ENCODE measurements at places on chromosomes 1 and 21.

DNA sequence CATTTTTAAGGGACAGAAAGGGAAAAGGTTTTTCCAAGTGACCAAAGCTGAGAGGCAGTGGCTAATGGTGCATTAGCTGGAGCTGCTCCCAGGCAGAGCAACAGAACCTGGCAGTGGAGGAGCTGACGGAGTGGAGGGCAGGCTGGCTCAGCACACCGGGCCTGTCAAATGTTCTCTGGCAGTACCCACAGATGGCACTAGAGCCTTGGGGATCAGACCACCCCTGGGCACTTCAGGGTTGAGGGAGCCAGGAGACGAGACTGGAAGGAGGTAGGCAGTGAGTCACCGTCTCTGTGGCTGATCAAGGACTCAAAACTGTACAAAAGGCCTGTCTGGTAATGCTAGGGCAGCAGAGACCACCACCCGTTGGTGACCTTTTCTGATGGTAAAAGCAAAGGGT lies 121.7 kb upstream of the KIAA0040 start:
- DNase-seq, result no peak

DNA sequence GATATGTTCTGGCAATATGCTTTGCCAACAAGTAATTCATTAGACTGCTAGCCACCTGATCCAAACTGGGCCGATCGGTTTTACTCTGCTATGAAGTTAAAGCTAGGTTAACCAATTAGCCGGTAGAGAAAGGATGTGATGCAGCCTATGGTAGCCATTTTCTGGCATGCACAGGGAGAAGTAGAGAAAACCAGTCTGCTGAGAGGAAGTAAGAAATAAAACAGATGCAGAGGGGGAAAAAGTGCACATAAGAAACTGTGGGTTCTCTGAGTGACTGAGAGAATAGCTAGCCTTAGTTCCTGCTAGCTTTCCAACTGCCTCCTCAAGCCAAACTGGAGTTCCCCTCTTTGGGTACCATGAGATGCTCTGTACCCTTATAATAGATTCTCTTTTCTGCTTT lies 52.8 kb downstream of the ARID4B start:
- DNase-seq, result no peak

GRCh38 chr1:233075915-233076295 lies 125.5 kb downstream of the NTPCR start:
- no peak for DNase-seq

- DNase-seq, result no peak
Measured at GRCh38 chr1:222181191-222181590, 366.7 kb downstream of the HHIPL2 start.

DNA sequence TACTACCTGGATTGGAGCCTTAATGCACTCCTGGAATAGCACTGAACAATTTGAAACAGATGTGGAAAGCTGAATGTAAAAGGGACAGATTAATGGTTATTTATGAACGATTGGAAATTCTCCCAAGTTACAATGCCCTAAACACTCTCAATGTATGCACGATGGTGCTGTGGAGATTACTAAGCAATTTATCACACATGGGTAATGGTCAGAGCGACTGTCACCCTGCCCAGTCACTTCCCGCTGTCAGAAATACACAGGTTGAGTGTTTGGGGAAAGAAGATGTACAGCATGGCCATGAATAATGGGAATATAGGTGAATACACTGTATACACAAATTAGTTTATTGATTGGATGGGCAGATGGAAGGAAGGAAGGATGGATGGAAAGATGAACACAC lies 342.4 kb downstream of the VAV3 start:
- DNase-seq, result no peak

- DNase-seq, result no peak
Measured at GRCh38 chr21:45093035-45093532, 18.7 kb downstream of the ADARB1 start.

DNA sequence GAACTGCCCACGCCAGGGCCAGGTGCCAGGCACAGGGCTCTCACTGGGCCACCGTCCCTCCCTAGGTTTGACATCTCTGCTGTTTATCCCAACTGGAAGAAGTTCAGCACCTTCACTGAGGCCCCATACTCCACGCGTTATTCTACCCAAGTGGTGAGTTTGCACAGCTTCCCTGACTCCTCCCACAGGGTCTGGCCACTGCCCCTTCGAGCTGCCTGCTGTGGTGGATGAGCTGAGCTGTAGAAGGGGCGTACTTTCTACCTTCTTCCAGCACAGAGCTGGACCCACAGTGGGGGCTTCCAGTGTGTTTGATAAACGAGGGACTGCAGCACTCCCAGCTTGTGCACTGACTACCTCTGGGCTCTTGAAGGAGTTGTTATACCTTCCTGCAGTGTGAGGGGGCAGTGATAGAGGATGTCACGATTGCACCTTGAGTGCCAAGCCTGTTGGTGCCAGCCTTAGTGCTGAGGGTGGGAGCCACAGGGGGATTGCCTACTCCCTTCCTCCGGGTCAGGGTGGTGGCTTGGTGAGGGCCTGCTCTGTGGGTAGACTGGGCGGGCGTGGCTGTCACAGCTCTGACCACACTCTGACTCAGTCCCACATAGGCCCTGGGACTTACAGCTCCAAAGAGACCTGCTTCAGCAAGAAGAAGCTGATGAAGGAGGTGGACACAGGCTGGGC lies 5.9 kb upstream of the TTC22 start:
- DNase-seq, result no peak

DNA sequence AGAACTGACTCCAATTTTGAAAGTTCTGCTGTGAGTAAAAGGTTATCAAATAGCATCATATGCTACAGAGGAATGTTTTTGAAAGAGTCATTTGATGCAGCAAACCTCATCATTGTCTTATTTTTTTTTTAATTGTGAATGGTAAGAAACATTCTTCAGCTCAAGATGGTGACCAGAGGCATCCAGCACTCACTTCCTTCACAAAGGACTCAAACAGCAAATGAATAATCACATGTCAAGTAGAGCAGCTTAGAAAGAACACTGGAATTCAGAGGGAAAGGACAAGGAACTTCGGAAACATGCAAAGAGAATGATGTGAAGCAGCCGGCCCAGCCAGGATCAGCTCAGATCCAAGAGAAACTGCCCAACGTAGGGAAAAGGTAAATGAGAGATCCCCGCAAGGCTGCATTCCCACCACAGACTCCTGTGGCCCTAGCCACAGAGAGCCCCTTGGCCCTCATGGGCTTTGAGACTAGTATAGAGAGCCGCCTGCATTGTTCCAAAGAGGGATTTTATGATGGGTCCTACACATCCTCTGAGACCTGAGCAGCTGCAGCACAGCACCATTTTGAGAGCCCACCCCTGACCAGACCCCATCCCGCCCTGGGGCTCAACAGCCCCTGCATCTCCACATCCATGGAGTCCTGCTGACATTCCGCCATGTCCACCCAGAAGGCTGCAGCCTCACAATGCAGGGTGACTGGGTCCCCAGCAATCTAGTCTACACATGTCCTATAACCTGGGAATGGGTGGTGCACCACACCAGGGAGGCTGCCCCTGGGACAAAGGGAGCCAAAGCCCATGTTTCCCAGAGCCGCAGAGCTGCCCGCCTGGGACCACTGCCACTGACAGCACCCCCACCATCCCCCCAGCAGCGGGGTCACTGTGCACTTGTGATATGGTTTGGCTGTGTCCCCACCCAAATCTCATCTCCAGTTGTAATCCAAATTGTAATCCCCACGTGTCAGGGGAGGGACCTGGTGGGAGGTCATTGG lies 21.2 kb upstream of the UTS2 start:
- no peak for DNase-seq

- no peak for DNase-seq
Measured at GRCh38 chr21:35044128-35044527, 5.0 kb downstream of the RUNX1 start.

- no peak for DNase-seq
Measured at GRCh38 chr1:43509007-43509739, 21.5 kb upstream of the PTPRF start.

DNA sequence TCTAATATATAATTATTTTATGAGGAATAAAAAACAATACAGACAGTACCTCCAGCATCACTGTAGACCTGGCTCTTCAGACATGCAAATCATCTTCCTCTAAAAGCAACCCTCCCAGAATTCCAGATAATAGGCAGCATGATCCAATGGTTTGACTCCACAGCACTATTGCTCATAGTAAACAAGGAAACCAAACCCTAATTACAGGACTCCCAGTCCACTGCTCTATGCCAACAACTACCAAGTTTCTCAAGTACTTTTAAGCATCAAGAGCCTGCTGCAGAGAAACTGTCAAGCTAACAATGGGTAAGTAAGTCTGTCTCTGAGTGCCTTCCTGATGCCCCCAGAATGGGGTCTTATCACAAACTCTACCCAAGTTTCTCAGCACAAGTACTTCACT lies 57.2 kb downstream of the EYA3 start:
- DNase-seq, result no peak

DNA sequence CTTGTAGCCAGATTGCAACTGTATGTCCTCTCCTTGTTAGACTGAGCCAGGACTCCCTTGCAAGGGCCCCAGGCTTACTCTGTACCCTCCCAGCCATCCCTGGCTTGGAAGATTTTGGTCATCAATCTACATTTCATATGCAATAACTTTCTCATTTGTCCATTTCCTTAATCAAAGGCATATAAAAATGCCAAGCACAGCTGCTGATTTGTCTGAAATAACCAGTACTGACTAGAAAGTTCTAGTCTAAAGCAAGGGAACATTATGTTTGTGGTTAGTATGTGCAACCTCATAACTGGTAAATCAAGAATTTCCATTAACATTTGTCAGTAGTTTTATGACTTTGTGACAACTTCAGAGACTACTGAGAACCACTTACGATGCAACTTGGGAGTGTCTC lies 370.2 kb downstream of the ST6GALNAC3 start:
- DNase-seq, result no peak

DNA sequence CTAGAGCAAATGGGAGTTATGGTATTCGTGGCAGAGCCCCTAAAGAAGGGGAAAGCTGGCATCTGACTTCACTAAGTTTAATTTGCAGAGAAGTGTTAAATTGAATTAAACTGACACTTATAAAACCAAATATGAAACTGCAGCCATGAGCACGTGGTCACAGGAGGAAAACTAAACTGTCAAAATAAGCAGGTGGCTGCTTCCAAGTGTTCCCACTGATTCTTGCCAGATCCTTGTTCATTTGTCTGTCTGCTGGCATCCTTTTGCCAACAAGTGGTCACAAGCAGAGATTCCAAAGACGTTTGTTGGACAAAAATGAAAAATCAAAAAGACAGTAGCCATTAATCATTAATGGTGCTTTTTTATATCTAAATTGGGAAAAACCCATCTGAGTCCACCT lies 6.5 kb upstream of the CELA2B start:
- no peak for DNase-seq

GRCh38 chr1:69613414-69613813 lies 45.7 kb downstream of the LRRC7 start:
- no peak for DNase-seq

GRCh38 chr1:15155888-15156741 lies 2.6 kb downstream of the TMEM51 start:
- DNase-seq, result no peak

DNA sequence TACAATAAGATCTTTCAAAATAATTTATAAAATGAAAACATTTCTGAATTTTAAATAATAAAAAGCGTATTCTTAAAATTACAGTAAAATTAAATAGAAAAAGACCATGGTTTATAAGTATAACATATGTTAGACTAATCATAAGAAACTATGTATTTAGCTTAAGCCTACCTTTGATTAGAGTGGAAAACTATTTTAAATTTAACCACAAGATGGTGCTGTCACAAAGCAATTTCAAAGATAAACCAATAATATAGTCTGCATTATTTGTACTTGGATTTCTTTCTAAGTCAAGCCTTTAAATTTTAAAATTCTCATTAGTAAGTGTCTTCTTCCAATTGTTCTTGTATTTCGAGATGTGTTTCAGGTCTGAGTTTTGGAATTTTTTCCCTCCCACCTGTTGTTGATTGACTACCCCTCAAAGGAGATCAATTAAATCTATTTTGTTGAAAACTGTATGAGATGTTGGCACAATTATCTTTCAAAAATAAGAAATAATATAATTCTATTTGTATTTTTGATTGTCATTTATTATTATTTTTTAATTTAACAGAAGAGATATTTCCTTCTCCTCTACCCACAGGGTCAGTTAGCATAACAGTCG lies 459.8 kb downstream of the KCNT2 start:
- no peak for DNase-seq

- DNase-seq, result no peak
Measured at GRCh38 chr1:33439662-33440061, 8.8 kb upstream of the PHC2 start.

- peak; percentile 4 for DNase-seq
Measured at GRCh38 chr1:204258213-204259115, 44.7 kb upstream of the GOLT1A start.

DNA sequence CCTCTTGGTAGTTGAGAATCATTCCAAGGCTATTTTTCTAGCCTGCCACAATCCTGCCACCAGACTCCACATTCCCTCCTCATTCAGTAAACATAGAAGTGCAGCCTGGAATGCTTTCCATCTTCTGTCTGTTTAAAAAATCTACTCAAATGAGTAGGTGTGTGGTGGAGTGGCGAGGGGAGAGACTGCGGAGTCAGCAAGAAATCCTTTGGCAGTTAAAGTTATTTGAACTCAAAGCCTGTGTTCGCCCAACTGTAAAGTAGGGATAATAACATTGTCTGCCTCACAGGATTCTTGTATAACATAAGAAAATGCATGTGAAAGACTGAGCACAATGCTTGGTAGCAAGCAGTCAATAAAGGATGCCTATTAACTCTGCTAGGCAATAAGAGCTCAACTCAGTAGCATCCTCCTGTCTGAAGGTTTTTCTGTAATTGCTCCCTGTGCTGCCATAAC lies 22.2 kb upstream of the DPT start:
- no peak for DNase-seq

GRCh38 chr1:25999041-25999800 lies 1.4 kb upstream of the PAFAH2 start:
- DNase-seq, result no peak

- DNase-seq, result no peak
Measured at GRCh38 chr1:7516341-7516740, 254.8 kb upstream of the VAMP3 start.

DNA sequence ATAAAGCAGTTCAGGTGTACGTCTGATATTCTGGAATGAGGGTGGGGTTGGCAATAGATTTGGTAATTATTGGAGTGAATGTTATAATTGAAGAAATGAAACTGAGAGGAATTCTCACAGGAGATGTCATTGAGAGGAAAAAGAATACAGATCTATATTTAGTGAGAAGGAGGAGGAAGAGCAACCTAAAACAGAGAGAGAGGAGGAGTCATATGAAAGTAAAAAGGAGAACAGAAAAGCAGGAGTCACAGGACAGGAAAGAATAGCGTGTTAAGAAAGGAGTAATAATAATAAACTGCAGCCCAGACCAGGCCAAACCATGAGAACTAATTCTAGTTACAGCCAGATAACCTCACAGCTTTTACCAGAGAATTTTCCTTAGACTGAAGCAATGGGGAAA lies 62.7 kb upstream of the MROH9 start:
- DNase-seq, result no peak

Data from NCI-H2081 treated with DMSO at 0.1 percent for 48 hours (cell line).